ENCODE measurements at places on chromosomes 3 and 15.

- DNase-seq, result no peak
Observed at GRCh38 chr3:51510996-51511395, 11.2 kb upstream of the DCAF1 start.

GRCh38 chr3:115861166-115861733, 237.9 kb downstream of the GAP43 start:
- no peak for DNase-seq

- DNase-seq, result no peak
Observed at GRCh38 chr3:127258733-127259132, 29.1 kb downstream of the PRR20G start.

DNA sequence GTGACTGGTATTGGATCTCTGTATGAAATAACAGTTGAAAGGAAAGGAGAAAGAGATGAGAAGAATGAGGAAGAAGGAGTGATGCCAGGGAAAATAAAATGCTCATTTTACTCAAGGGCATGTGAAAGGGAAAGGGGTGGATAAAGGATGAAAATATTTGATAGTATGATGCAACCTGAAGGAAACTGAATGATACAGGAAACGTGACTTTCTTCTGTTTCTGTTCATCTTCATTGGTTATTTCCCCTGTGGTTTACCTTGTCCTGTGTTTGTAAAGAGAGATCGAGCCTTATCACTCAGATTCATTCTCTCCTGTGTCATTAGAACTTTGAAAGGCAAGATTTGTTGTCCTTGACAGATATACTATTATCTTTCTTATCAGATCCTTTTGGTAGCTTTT, 243.6 kb upstream of the SLITRK3 start:
- no peak for DNase-seq

DNA sequence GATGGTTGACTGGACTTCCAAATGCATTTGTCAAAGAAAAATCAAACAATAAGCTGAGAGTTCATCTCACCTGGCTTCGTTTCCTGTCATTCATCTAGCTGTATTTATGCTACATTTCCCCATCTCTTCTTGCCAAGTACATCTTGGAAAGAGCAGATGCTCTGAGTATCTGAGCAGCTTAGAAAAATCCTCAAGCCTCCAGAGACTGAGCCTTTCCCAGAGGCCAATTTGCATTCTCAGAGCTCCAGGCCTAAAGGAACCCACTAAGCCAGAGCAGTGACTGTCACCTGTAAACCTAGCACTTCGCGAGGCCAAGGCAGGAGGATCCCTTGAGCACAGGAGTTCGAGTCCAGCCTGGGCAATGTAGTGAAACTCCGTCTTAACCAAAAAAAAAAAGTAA, 100.5 kb downstream of the XXYLT1 start:
- no peak for DNase-seq

GRCh38 chr3:34131091-34131490, 332.7 kb downstream of the PDCD6IP start:
- DNase-seq, result no peak

DNA sequence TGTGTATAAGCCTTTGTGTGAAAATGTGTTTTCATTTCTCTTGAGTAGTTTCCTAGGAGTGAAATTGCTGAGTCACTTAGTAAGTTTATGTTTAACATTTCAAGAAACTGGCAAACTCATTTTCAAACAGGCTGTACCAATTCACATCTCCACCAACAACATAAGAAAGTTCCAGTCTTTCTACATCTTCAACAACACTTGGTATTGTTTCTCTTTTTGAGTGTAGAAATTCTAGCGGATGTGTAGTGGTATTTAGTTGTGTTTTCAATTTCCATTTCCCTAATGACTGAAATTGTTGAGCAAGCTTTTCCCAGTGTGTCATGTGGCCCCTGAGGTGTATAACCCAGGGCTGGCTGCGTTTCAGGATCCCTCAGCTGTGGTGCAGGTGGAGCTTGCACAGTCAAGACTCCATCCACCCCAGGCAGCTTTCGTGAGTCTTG, 258.5 kb downstream of the PDCD6IP start:
- DNase-seq, result no peak

DNA sequence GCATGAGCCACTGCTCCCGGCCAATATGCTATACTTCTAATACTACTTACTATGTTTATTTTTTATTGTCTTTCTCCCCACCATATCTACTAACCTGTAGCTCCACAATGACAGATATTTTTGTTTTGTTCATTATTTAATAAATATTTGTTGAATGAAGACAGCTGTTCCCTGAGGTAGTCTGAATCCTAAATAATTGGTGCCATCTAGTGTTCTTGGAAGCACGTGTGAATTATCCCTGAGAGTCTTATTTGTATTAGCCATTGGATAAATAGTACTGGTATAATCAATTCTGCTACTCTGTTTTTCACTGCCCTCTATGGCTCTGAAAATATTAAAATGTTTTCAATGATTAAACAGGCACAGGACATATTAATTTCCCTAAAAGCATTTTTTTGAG, 5.6 kb upstream of the APPL1 start:
- no peak for DNase-seq

- no peak for DNase-seq
Observed at GRCh38 chr15:98447069-98447468, 201.3 kb upstream of the IGF1R start.

GRCh38 chr15:84658080-84658787, at the start of gene NMB:
Gene NMB, minus strand, starts transcription at chr15:84658199. Its CDS starts 47 bp downstream, at chr15:84658152.
- no peak for DNase-seq

DNA sequence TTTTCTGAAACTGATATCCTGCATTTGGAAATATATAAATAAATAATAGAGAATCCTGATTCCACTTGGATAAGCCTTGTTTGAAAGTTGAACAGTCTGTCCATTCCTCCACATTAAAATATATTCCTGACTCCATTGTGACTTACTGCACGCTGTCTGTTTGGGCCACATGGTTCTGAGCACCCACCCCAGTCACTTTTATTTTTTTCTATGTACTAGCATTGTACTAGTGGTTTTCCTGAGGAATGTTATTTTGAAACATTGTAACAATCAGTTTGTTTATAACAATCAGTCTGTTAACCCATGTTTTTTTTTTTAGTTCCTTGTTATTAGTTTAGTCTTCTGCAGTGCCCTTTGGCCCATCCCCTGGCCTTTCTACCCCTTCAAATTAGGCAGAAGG, 87.4 kb upstream of the CCNL1 start:
- no peak for DNase-seq

- DNase-seq, result no peak
Observed at GRCh38 chr3:102936511-102937045, 501.8 kb downstream of the ZPLD1 start.

DNA sequence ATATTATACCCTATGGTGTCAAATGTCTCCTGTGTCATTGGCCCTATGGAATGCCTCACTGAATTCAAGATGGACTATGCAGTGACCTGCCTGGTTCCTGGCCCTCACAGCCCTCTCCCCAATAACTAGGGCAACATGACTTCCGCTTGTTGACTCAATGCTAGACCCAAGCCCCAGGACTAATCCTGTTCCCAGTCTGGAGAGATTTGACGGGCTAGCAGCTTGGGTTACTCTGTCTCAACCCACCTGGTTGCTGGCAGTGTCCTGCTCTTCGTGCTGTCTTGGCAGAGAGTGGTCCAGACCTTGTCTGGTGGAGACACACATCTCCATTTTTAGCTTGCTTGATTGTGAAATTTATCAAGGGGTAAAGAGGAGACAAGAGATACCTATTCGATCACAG, 135.8 kb upstream of the HES1 start:
- no peak for DNase-seq

GRCh38 chr3:44680921-44681455, 31.5 kb upstream of the ZNF502 start:
- DNase-seq, result no peak

GRCh38 chr3:64443546-64444381, 218.5 kb upstream of the PRICKLE2 start:
- DNase-seq, result no peak

- no peak for DNase-seq
Observed at GRCh38 chr3:120642368-120642948, 39.6 kb downstream of the HGD start.

DNA sequence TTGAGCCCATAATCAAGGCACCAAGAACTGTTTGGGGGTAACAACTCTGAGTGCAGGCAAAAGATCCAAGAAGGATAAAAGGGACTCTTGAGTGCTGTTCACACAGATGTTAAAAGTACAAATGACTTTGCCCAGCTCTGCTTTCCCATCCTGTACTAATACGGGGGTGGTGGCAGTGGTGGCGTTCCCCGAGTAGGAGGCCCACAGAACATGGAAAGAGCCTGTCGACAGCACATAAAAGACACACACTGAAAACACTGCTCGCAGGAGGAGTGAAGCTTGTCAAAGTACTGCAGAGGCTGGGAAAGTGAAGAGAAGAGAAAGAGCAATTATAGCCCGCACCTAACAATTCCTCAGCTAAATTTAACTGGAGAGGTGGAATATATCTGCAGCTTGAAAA, 40.9 kb downstream of the HACD2 start:
- no peak for DNase-seq

DNA sequence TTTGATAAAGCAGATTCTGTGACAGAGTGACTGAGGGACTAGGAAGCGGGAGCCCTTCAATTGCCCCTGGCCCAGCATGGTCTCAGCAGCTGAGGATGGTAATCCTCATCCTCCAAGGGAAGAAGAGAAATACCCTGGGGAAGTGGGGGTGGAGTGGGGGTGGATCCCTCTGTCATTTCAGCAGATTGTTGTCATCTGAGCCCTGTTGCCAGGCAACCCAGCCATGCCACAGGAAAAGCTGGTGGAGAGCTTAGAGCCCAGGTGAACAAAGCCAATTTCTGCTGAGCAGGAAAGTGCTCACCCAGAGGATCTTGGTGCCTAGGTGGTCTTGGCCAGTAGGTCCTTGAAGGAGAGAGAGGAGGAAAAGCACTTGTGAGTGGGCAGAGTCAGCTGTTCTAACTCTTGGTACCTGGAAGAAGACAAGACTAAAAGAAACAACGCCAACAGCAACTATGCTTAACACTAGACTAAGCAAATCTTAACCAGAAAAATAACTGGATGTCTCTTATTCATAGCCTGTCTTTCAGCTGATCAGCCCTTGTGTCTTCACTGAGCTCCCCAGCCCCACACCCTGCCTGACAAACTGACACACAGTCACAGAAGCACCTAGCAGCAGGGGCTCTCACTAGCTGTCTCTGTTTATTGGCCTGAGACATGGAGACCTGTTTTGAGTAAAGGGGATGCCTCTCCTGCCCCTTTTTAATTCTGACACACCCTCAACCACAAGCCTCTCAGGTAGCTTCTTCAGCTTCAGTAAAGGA, 40.1 kb upstream of the DCLK3 start:
- DNase-seq, result no peak

GRCh38 chr15:24269166-24269571, 406.4 kb upstream of the NPAP1 start:
- DNase-seq, result no peak

- DNase-seq, result no peak
Observed at GRCh38 chr3:62145086-62145757, 228.1 kb downstream of the FEZF2 start.

DNA sequence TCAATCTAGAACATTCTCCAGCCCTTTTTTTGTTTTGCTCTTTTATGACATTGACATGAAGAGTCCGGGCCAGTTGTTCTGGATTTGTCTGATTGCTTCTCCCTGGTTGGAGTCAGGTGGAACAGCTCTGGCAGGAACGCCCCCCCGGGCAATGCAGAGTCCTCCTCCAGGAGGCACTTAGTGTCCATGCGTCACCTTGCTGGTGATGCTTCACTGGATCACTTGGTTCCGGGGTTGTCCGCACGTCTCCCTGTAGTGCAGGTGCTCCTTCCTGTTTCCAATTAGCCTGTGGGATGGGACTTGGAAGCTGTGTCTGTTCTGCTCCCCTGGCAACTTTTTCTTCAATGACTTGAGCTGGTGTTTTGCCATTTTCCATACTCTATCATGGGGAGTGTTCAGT, 9.8 kb downstream of the CSK start:
- no peak for DNase-seq

- no peak for DNase-seq
Observed at GRCh38 chr3:114375608-114376421, 82.0 kb downstream of the TIGIT start.

DNA sequence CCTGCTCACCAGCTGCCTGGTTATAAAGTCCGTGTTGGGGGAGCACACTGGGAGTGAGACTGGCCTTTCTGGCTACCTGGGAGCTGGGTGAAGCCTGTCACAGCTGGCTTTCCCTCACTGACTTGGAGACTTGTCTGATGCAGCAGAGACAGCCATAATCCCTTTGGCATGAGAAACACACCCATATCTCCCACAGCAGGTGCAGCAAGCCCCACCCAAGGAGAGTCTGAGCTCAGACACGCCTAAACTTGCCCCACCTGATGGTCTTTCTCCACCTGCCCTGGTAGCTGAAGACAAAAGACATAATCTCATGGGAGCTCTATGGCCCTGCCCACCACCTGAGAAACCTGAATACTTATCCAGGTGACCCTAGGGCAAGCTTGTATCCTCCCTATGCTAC, 54.8 kb downstream of the NMD3 start:
- no peak for DNase-seq

DNA sequence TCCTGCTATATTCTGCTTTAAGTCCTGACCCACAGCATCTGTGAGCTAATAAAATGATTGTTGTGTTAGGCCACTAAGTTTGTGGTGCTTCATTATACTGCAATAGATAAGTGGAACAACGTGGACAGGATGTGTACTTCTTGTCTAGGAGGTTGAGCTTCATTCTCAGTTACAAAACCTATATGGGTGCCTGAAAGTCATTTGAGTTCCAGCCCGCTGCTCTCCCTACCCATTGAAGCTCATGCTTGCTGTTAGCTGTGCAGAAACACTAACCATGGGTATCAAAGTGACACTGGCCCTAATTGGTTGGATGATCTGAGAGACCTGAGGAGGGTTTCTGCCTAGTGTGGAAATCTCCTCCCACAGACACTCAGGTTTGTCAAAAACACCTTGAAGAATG, 357.2 kb downstream of the PDCD6IP start:
- no peak for DNase-seq

DNA sequence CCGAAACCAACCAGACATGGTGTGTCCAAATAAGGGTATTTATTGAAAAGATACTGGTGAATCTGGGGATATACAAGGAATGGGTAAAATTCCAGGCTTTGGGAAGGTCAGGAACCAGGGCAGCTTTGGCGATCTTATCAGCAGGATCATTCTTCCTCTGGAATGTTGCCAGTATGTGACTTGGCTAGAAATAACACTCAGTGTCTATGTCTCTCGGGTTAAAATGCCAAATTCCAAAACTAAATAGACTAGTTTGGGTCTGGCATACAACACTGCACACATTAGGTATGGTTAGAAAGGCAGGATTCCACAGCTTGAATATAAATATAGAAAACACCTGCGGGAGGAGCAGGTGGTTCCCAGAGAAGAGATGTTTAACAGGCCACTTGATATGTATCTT, 220.2 kb upstream of the CD96 start:
- no peak for DNase-seq

DNA sequence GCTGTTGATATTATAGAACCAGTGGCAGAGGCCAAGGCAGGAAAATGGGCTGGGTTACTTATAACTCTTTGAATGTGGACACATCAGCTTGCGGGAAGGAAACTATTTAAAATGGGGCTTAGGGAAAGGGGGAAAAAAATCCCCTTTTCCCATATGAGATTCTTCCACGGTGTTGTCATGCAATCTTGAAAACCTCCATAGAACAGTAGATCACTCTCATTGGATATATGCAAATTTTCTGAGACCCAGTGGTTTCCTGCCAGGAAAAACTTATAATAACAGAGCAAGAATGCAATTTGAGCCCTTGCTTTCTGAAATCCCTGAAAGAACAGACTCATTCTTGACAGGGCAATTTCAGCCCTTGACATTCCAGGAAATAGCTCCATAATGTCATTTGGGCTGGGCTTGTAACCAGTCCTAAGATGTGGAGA, 31.1 kb downstream of the TMEM212 start:
- DNase-seq, result no peak

GRCh38 chr3:49300595-49300994, 23.6 kb upstream of the C3orf62 start:
- no peak for DNase-seq

Measured in cortex of kidney (tissue), 1 donor.